CD4-positive, alpha-beta T cell treated with Interleukin-10 for 1 hour (primary cell): ENCODE measurements at places on chromosomes 16 and 17.

- no peak for DNase-seq
Observed at GRCh38 chr16:56470232-56470631, 18.9 kb downstream of the OGFOD1 start.

DNA sequence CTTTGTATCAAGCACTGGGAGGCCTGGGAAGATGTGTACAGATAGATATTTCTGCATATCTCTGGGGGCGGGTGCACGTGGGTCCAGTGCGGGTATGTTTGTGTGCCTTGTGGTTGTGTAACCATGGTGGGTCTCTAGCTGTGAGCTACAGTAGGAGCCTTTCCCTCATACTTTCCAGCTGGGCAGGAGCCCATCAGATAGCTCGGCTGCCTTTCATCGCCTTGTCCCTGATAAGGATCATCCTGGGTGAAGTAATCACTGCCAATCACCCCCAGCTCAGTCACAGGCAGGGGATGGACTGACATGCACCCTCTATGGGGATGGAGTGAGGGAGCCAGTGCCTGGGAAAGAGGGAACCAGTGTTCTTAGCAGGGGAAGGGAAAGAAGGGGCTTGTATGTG lies 3.2 kb upstream of the SCRN2 start:
- DNase-seq, result no peak

DNA sequence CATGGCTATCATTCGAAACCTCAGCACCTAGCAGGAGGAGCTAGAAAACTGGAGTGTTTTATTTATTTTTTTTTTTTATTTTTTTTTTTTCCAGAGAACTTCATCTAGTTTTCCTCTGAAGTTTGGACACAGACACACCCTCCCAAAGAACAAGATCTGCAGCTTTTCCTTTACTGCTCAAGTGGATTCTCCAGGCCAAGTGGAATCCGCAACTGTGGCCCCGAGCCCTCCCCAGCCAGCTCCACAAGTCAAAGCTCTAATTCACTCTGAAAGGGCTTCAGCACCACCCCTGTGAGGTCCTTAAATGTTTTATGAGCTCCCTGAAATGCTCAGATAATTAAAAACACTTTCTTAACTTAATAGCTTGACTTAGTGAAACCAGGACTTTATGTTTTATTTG lies 332.1 kb upstream of the DYNLRB2 start:
- no peak for DNase-seq

DNA sequence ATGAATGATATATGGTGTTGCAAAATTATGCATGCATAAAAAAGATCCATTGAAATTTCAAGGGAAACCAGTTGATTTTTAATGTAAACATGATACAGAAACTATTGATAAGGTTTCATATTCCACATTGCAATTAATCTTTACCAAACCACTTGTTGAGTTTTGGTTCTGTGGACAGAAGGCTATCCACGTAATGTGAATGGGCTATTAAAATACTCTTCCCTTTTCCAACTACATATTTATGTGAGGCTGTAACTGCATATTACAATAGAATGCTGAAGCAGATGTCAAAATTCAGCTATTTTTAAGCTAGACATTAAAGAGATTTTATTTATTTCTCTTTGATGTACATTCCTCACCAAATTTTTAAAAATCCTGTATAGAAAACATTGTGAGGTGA lies 33.7 kb upstream of the VPS4A start:
- no peak for DNase-seq

GRCh38 chr16:24729951-24730815 lies 732 bp downstream of the TNRC6A start:
- peak; percentile 31 for DNase-seq

- no peak for DNase-seq
Observed at GRCh38 chr17:11744696-11745095, 146.4 kb downstream of the DNAH9 start.

GRCh38 chr17:1022278-1023024 lies 25.5 kb downstream of the TIMM22 start:
- no peak for DNase-seq

GRCh38 chr16:72753881-72754280 lies 294.0 kb downstream of the ZFHX3 start:
- no peak for DNase-seq

DNA sequence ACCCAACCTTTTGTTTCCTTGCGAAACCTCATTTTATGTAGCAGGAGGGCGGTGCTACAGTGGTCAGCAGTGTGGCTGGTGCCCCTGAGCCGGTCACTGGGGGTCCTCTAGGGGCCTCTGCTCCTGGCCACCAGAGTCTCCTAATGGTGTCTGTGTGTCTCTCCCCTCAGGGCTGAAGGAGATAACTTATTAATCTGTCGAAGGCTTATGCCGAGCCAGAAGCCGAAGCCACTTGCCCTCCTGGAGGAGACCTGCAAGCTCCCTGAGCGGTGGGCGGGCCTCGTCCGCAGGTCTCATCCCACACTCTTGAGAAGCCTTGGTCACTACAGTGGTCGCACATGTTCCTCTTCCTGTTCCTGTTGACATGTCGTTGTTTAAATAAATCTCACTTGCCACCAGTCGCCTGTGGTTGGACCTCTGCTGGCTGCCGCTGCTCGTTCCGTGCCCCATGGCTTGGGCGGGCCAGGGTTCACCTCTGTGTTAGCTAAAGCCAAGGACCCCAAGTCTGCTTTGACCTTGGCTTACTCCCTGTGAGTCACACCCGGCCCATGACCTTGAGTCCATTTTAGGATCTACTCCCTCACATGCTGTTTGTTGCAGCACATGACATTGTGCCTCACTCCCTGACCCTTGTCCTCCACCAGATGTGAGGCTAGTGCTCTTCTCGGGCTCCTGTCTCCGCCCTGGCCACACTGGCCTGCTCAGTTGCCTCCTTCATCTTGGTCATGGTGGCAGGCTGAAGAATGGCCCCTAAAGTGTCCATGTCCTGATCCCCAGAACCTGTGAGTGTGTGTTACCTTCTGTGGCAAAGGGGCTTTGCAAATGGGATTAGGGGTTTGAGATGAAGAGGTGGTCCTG lies 38.7 kb upstream of the AQP8 start:
- no peak for DNase-seq

DNA sequence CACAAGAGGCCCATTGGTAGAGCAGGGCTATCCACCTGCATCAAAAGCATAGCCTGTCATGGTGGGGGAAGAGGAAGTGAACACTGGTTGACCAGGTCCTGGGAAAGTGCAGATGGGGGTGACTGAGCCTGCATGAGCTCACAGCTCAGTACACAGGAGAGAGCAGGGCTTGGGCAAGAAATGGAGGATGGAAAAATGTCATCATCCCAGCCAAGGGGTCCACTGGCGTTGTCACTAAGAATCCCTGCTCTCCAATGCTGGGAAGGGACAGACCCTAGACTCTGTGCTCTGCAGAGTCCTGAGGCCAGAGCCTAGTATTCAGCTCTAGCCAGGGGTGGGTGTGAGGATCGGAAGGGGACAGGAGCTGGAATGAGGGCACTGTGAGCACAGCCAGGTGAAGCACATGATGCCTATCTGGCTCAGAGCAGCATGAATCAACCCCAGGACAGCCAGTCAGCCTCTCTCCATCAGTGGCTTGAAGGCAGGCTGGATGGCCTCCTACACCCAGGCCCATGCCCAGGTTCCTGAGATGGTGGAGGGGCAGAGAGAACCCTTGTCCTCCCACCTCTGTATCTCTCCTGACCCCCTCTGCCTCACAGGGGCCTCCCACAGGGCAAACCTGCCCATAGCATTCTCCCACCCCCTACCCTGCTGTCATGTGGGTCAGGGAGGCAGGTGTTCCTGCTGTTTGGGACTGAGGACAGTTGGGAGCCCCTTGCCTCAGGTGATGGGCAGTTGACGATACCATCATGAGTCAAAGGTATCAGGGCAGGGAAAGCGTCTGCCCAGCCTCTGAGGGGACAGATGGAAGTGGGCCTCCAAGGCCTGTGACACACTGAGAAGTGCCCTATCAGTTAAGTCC lies 13.8 kb upstream of the CTCF start:
- DNase-seq, result no peak

DNA sequence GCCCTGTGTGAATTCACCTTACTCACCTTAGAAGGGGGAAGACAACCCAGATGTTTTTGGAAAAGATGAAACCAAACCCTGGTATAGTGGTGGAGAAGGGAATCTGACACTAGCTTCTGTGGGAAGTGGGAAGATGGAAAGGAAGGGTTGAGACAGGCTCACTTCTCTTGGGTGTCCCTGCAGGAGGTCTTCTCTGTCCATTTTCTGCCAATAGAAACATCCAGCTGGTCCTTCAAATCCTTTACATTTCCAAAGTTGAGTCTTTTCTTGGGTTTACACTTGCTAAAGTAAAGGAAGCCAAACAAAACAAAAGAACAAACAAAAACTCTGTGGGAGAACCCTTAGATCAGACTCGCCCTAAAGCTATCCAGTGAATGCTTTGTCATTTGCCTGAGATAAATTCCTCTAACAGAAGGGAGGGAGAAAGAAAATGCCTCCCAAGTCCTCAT lies 10.2 kb downstream of the HOXB1 start:
- DNase-seq, result no peak

GRCh38 chr17:72346306-72346705 lies 225.5 kb downstream of the SOX9 start:
- DNase-seq, result no peak

DNA sequence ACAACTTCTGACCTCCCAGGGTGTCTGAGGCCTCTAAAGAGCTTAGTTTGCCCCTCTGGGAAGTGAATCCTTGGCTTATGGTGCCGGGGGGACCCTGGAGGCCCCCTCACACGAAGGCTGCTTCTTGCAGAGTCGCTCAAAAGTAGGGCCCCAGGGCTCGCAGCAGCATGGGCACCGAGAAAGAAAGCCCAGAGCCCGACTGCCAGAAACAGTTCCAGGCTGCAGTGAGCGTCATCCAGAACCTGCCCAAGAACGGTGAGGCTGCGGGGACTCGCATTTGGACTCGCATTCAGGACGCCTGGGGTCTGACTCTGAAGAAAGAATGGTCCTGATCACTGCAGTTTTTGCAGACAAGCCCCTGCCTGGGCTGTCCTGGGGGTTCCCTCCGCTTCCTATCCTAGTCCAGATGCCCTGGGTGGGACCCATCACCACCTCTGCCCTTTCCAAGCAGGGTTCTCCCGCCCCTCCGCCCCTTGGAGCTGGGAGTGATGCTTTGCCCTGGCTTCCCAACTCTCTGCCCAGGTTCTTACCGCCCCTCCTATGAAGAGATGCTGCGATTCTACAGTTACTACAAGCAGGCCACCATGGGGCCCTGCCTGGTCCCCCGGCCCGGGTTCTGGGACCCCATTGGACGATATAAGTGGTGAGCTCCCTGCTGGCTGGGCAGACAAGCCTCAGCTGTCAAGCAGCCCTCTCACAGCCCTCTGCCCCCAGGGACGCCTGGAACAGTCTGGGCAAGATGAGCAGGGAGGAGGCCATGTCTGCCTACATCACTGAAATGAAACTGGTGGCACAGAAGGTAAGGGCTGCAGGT lies 698 bp downstream of the ACBD4 start:
- DNase-seq, result no peak

DNA sequence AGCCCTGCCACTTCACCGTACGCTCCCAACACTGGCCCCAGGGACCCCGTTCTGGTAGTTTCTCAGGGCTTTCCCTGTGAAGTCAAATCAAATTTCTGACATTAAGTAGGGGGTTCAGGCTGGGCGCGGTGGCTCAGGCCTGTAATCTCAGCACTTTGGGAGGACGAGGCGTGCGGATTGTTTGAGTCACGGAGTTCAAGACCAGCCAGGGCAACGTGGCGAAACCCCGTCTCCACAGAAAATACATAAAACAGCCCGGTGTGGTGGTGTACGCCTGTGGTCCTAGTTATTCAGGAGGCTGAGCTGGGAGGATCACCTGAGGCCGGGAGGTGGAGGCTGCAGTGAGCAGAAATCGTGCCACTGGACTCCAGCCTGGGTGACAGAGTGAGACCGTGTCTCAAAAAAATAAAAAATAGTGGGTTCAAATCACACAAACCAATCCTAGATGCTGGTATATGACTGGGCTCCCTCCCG lies 632 bp downstream of the CYBC1 start:
- DNase-seq, result peak; percentile 40

DNA sequence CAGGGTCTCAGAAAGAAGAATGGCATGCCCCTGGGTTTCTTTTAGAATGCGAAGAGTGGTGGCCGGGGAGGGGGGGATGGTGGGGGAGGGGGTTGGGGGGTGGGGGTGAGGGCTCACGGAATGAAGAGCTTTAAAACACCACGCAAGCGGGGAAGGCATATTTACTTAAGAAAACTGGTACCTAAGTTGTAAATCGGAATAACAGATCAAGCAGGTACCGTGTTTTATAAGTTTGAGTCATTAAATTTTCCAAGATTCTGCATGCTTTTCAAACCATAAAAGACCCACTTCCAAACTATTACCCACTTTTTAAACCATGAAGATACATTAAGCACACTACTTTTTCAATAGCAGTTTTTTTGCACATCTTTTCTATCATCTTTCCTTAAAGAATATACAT lies 130.2 kb downstream of the STX8 start:
- no peak for DNase-seq

DNA sequence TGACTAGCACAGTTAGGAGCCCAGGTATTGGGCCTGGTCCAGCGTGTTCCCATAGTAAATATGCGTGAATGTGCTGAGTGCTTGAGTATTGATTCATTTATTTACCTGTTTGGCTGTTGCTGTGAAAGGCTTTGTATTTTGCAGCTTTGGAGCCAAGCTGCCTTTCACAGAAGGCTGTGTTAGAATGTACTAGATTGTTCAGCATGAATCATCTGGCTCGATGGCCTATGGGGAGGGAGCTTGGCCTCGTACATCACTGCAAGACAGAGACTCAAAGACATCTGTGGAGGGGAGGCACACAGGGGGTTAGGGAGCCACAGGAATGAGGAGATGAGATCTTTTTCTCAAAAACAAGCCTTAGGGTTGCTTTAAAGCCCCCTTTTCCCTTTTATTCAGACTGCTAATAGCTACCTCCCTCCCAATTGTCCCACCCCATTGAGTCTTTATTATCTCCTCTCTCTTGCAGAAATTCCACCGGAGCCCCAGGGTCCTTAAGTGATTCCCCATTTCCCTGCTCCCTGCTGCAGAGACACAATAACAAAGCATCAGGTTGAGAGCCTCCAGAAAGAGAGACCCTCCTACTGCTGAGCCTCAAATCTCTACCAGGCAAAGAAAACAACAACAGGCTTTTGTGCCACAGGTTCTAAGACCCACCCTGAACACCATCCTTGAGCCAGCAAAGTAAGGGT lies 307.2 kb downstream of the ABCC12 start:
- DNase-seq, result no peak

DNA sequence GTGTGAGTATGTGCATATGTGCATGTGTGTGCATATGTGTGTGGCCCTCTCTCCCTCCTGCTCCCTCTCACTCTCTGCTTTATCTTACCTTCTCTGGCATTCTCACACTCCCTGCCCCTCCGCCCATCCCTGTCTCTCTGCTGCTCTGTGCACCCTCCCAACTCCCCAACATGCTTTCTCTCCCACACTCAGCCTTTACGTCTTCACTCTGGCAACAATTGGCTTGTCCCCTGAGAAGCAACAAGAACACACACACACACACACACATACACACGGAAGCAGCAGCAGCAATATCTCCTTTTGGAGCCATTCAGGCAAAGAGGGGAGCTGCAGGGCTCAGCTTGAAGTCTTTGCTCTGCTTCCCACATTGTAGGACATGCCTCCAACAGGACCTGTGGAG lies 27.8 kb downstream of the PITPNM3 start:
- no peak for DNase-seq
